ENCODE measurements at places on chromosomes 2 and 18.

GRCh38 chr2:104793966-104794365 lies 59.9 kb upstream of the POU3F3 start:
- DNase-seq, result no peak

- no peak for DNase-seq
Measured at GRCh38 chr18:49733896-49734585, 79.3 kb downstream of the ACAA2 start.

- no peak for DNase-seq
Measured at GRCh38 chr2:85774126-85774978, 20.6 kb downstream of the ATOH8 start.

- DNase-seq, result no peak
Measured at GRCh38 chr2:218218268-218219185, 1.5 kb downstream of the ARPC2 start.

DNA sequence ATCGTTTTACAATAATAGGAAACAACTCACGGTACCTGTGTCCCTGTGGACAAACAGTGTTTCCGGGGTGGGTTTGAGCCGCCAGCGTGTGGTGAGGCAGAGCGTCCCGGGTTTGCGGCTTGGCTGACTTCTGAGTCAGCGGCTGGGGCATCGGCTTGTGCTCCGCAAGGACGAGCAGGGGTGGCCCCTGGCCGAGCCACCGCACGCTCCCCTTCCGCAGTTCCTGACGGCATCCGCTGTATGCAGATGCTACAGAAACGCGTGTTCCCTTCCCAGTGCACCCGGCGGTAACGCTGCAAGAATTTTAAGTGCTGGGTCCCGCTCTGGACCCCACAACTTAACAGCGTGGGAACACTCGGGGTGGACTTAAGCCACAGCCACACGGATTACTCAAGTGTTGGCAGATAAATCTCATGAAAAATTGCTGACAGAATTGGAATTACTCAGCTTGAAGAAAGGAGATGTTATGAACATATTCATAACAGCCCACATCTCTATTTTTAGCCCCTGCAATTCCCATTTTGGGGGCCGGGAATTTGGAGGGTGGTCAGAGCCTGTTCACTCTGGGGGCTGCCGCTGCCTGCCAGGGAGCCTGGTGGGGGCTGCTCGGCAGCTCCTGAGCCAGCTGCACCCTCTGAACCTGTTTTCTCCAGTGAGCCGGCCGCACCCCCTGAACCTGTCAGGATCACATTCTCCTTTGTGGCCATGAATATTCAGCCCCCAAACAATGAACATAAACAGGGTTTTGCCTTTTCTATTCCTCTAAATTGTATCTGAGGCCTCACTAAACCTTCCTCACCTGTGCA lies 12.6 kb upstream of the KCNG2 start:
- DNase-seq, result no peak

- DNase-seq, result no peak
Measured at GRCh38 chr2:121234144-121234543, 50.9 kb downstream of the TFCP2L1 start.

DNA sequence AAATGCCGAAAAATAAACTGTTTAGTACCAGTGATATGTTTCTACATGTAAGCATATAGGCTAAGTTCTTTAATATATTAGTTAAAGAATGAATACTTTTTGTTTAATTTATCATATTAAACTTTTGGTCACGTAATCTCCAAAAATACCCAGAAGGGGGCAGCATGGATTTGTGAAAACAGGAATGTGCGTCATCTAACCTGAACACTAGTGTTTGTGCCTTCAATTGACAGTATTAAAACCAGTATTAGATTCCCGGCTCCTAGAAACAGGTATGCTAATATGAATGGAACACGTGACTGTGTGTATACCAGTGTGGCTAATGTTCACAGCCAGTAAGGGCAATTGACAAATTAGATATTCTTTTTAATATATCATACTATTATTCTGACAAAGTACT lies 51.8 kb downstream of the WDR7 start:
- no peak for DNase-seq

GRCh38 chr2:9844576-9844975 lies 1.3 kb downstream of the TAF1B start:
- DNase-seq, result no peak

DNA sequence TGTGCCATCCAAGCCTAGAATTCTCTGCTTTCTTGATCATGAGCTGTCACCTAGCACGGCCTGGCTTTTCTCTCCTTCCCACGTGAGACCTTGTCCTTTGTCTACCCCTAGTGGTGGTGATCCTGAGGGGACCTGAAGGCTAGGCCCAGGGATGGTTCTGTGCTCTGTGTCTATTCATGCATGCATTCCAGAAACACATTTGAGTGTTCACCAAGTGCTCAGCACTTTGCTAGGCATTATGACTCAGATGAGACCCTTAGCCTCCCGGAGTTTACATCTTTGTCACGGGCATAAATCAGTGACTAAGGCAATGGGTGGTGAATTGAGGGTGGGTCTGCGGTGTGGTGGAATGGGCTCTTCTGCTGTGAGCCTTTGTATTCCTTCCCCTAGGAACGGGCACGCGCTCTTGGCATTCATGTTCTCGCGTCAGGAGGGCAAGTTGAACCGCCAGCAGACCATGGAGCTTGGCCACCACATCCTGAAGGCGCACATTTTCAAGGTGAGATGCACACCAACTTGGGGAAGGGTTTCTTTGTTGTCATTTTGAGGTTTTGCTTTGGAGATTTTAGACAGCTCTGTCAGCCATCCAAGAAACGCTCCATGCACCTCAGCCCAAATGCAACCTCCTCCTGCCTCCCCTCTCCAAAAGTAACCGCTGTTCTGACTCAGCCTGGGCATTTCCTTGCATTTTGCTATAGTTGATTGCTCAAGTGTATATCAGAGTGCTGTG lies 100.9 kb downstream of the WDSUB1 start:
- no peak for DNase-seq

GRCh38 chr2:2623939-2624338 lies 292.9 kb upstream of the MYT1L start:
- no peak for DNase-seq

DNA sequence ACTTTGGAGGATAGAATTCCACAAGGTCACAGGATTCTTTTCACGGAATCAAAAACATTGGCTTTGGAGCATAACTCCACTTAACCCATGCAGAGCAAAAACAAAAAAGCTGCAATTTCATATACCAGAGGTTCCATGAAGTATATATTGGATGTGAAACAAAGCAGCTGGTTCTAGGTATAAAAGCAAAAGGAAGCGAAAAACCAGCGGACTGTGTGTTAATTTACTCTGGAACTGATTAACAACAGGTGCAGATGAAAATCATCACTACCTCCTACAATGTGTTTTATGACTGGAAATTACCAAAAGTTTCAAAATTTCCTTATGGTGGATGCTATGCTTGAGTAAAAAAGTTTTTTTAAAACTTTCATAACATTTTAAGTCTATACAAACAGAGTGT lies 54.4 kb upstream of the LINC00305 start:
- DNase-seq, result no peak

Data from NCI-H226 (cell line).